ENCODE measurements at places on chromosomes 12 and 14. TPM values are rescaled to one million over a fixed set of nuclear protein-coding genes. Genes with fewer than 3 reads are reported as not detected.
A peak's percentile ranks its signal among the peaks of the same experiment; 100 is the strongest.

- no peak for DNase-seq
These were observed 21.5 kb upstream of the NUDT4 start for GRCh38 chr12:93356214-93356613.

GRCh38 chr12:77402716-77403115 is 337.3 kb upstream of the E2F7 start:
- DNase-seq: no peak

The SERPINA1 gene
- 0.87 TPM for total RNA-seq

The SLC6A13 gene
- total RNA-seq: not detected

- no peak for DNase-seq
These were observed 7.5 kb upstream of the NID2 start for GRCh38 chr14:52076334-52076733.

GRCh38 chr14:50835280-50835679 is 4.3 kb upstream of the NIN start:
- DNase-seq: no peak

The NTF3 gene
- total RNA-seq: not detected

The KERA gene
- not detected for total RNA-seq

- no peak for DNase-seq
These were observed 4.0 kb downstream of the C12orf54 start for GRCh38 chr12:48486261-48486660.

DNA sequence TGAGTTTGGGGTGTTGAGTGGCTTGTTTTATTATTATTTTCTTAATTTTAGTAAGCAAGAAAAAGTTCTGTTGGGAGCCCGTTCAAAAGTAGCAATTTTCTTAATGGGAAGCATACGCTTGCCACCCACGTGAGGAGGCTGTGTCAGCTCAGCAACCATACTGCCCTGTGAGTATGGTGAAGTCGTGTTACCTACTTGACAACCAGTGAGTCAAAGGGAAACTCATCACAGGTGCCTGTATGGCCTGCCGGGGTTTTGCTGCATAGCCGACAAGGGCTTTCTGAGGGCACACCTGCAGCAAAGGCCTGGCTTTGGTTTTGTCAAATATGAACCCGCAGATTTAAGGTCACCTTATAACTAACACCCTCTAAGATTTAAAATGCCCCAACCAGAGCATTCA is 31.1 kb downstream of the PITPNM2 start:
- DNase-seq: no peak

The RNF41 gene
- total RNA-seq: 41.5 TPM

The TESPA1 gene
- total RNA-seq: not detected

- no peak for DNase-seq
These were observed 1.1 kb downstream of the BRI3BP start for GRCh38 chr12:124994437-124994975.

DNA sequence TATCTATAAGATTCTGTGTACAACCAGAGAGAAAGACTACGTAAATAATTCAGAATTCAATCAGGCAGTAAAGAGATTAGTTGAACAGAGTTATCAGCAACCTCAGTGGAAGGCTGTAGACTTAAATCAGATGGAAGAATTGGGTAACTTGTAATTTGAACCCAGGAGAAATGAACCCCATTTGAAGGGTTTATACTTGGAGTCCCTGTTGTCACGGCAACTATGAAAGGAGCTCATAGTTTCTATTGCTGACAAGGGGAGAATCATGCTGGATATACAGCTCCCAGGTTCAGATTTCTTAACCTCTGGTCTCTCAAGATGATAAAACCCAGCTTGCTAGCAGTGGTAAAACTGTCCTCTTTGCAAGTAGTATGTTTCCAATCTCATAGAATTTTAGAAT is 54.4 kb upstream of the BMP4 start:
- no peak for DNase-seq

DNA sequence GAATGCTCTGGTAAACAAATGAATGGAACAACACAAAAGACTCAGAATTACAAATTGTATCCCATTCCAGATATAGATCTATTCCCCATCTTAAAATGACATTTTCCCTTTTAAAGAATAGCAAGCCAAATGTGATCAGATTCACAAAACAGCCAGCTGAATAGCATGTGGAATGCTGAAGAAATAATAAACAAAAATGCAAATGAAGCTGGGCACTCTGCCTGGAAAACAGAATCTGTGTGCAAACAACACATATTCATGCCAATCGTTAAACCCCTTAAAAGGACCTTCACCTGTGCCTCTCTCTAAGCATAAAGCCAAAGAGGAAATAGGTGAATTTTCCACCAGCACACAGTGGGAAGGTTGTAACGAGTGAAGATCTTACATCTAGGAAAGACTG is 67.9 kb upstream of the PDZRN4 start:
- DNase-seq: no peak

DNA sequence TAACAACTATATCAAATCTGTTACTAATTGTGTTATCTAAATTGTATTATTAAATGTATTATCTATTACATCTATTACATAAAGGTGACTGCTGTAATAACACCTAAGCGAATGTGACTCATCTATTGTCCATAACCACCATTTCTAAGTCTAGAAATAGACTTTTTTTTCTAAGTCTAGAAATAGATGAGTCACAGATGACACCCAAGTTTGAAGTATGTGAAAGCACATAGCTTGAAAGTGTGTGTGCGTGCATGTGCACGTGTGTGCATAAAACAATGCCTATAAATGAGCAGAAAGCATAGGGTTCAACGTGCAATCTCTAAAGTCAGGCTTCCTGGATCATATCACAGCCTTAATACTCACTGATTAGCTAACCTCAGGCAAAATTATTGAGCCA is 451.3 kb upstream of the USP15 start:
- no peak for DNase-seq

The KRT5 gene
- not detected for total RNA-seq

The TAS2R19 gene
- total RNA-seq: 6.9 TPM

DNA sequence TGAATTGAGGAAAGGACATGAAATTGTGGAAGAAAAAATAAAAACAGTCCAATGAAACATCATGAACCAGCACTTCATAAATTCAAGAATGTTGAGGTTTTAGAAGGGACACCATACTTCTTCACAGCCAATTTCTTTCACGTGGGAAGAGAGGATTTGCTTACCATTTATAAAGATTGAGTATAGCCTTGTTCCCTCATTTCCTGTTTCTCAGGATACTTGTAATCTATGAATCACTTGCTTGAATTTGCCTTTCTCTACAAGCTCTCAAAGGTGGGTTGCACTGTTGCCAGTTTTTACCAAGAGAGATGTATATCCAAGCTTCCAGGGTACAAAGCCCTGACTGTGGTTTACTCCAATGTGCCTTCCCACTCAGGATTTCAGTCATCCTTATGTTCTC is 116.1 kb downstream of the DUSP6 start:
- no peak for DNase-seq

GRCh38 chr12:44015333-44015941 is 179.6 kb downstream of the TMEM117 start:
- peak; percentile 29 for DNase-seq

GRCh38 chr12:8157484-8158198 is 826 bp downstream of the ZNF705A start:
- no peak for DNase-seq

- DNase-seq: no peak
These were observed 36.2 kb downstream of the PAPOLA start for GRCh38 chr14:96538097-96538989.

The IL22 gene
- not detected for total RNA-seq

DNA sequence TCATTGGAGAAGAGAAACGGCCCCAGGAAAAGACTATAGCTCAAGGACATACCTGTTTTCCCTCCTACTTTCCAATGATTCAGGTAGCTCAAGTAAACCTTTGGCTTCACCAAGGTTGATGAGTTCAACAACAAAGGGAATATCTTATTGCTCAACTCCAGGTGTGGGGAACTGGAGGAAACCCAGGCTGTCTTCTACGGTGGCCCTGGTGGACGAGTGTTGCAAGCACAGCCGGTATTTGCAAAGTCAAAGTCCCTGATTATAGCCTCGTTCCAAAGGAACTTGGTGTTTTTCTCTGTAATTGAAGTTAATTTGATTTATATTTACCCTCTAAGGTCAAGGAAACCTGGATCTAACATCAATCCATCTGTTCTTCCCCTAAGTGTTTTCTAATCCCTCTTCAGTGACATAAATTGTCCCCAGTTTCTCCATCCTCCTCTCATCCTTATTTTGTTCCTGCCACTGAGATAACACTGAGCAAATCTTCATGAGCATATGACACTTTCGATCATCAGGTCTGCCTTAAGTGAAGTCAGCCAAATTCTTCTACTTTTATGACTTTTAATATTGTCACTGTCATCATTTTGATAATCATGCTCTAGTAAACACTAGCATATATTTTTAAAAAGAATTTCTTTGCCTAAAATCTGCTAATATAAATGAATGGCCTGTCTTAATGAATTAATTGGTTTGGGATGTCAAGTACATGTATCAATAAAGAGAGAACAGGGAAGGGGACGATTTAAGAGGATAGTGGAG is 174.6 kb upstream of the TBX3 start:
- DNase-seq: no peak

- DNase-seq: no peak
These were observed 45.9 kb upstream of the CAND1 start for GRCh38 chr12:67223225-67223624.

GRCh38 chr14:71597287-71597920 is 334.8 kb upstream of the RGS6 start:
- DNase-seq: no peak

The SIX6 gene
- total RNA-seq: not detected

- DNase-seq: no peak
These were observed 7.9 kb downstream of the MARK3 start for GRCh38 chr14:103393070-103393469.

The OVCH1 gene
- total RNA-seq: not detected

- DNase-seq: no peak
These were observed 139.0 kb downstream of the DPF3 start for GRCh38 chr14:72754949-72755348.

DNA sequence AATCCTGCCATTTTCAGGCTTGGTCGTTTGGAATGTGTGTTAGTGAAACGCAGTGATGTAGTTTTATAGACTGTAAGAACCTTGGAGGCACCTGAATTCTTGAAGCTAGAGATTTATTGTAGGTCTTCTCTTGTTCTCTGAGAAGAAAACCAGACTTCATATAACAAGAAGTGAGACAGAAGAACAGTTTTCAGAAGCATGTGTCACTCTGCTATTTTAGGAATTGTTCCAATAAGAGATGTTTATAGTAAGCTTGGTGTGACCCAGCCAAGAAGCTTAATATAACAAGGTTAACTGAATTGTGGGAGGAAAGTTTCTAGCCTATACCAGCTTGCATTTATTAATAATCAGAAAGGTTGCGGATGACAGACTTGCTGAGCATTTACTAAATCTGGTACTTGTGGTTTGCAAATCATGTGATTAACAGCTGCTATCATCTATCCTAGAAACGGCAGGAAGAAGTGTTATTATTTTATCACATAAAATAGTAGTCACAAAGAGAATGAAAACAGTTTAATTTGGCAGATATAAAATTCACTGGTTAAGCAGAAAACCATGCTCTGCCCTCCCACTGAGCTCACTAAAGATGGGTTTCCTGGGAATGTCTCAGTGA is 49.2 kb upstream of the BCAT1 start:
- DNase-seq: no peak

The SPIC gene
- not detected for total RNA-seq

DNA sequence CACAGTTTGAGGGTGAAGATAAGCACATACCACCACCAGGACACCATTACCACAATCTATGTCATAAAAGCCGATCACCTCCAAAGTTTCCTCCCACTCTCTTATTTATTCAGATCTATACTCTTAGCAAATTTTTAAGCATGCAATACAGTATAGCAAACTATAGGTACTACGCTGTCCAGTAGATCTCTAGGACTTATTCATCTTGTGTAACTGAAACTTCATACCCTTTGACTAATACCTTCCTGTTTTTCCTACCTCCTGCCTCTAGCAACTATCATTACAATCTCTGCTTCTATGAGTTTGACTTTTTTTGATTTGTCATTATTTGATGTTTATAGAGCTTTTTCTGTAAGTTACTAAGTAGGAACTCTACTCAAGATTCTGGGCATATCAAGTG is 84.5 kb upstream of the MANSC4 start:
- DNase-seq: no peak

The RPL10L gene
- total RNA-seq: not detected

DNA sequence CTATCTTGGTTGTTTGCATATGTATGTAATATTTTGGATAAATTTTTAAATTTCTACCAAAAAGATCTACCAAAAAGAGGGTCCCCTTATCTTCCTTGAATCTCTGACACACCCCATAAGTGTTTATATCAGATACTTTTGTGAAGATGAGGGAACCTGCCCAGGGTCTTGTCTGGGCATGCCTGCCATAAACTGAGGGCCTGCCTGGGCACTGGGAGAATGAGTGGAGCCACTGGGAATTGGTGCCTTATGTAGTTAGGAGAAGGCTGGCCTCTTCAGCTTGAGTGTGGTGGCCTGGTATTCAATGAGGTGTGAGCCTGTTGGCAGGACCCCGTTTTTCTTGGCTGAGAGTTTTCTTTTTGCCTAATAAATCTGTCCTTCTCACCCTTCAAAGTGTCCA is 46.5 kb downstream of the OR9K2 start:
- no peak for DNase-seq

DNA sequence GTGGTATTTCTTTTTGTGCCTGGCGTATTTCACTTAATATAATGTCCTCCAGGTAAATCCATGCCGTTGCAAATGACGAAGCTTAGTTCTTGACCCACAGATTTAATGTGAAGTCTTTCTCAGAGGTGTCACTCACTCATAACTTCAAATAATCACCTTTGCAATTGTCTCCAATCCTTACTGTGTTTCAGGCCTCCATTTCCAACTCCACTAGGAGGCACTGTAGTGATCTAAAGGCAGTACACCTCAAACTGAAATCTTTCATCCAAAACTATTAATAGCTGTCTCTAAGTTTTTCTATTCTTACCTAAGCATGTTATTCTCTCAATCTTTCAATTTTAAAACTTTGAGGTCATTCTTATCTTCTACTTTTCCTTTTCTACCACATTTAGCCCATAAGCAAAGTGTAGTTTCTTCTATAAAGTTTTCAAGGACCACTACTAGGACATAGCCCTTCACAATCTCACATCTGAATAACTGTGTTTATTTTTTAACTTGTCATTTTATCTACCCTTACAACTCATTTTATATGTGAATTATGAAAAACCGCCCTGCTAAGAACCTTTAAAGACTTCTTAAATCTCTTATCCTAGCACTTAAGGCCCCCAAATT is 25.5 kb upstream of the FBXO34 start:
- no peak for DNase-seq

The STYX gene
- total RNA-seq: 22.3 TPM

Data from glomerular endothelial cell (primary cell).